ENCODE measurements at places on chromosomes 7 and 10. TPM values are rescaled to one million over a fixed set of nuclear protein-coding genes. Genes with fewer than 3 reads are reported as not detected.
A peak's percentile ranks its signal among the peaks of the same experiment; 100 is the strongest.

- no peak for DNase-seq
These were observed 43.8 kb upstream of the PAPSS2 start for GRCh38 chr10:87615856-87616255.

DNA sequence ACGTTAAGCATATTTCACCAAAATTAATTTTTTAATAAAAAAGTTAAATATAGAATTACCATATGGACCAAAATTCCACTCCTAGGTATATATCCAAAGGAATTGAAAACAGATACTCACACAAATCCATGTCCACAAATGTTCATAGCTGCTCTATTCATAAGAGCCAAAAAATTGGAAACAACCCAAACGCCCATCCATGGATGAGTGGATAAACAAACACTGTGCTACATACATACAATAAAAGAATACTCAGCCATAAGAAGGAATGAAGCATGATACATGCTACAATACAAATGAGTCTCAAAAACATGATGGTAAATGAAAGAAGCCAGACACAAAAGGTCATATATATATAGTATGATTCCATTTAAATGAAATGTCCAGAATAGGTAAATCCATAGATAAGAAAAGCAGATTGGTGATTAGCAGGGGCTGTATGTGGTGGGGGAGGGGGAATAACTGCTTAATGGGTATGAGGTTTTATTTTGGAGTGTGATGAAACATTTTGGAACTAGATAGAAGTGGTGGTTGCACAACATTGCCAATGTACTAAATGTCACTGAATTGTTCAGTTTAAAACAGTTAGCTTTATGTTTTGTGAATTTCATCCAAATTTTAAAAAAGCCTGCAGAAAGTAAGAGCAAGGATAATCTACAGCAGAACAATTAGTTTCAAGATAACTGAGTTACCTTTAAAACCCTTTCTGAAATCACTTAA, 101.2 kb upstream of the EFCAB10 start:
- no peak for DNase-seq

- no peak for DNase-seq
These were observed 165.5 kb upstream of the TARP start for GRCh38 chr7:38438970-38439369.

Gene AMPH
- 4.2 TPM for total RNA-seq

- DNase-seq: no peak
These were observed 5.9 kb downstream of the BORCS7 start for GRCh38 chr10:102859911-102860310.

- no peak for DNase-seq
These were observed 54.0 kb downstream of the BRI3 start for GRCh38 chr7:98335411-98335977.

Gene SRRM3
- not detected for total RNA-seq

DNA sequence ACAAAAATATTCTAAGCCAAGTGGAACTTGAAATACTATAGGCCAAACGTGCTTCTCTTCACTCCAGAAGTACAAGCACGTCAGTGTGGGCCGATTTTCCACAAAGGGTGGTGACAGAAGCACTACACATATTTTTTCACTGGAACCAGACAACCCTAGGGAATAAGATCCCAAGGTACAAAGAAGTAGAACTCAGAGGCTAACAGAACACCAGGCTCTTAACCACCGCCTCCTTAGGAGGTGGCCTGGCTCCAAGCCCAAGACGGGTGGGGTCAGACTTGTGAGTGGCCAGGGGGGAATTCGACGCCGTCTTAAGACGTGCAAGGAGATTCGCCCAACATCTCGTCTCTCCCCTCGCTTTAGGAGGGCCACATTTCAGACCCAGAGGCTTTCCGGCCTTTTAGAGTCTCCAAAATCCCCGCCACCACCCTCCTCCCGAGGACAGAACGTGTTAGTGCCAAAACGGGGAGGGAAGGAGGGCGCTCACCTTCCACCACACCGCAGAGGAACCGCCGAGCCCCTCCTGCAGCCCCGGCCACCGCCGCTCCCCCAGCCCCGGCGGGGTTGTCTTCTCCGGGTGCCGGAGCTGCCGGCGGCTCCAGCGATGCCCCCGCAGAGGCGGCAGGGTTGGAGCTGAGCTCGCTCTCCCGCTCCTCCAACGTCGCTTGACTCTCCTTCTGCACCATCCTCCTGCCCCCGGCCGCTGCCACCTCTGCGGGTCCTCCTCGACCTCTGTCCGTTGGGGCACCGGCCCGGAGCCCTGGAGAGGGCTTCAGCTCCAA, 716 bp downstream of the OGA start:
- DNase-seq: peak; percentile 88

DNA sequence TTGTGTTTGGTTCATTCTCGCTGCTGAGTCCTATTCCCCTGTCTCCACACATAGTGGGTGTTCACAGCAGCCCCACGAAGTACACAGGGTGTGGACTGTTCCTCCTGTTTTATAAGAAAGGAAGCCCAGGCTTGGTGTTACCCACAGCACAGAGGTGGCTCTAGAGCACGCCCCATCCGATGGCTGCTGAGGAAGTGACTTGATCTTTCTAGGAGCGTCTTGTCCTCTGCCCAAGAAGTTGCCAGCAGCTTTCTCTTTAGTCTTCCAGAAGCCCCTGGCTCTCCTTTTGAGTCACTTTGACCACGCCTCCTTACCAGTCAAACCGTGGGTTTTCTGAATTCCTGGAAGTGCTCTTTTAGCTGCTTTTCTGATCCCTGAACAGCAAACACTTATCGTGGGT, 94.0 kb downstream of the GRK5 start:
- no peak for DNase-seq

- no peak for DNase-seq
These were observed 16.0 kb downstream of the FZD1 start for GRCh38 chr7:91280185-91280584.

GRCh38 chr7:92695308-92696261, 105.4 kb upstream of the FAM133B start:
- DNase-seq: peak; percentile 70

Gene ZNF680
- total RNA-seq: 4.0 TPM

DNA sequence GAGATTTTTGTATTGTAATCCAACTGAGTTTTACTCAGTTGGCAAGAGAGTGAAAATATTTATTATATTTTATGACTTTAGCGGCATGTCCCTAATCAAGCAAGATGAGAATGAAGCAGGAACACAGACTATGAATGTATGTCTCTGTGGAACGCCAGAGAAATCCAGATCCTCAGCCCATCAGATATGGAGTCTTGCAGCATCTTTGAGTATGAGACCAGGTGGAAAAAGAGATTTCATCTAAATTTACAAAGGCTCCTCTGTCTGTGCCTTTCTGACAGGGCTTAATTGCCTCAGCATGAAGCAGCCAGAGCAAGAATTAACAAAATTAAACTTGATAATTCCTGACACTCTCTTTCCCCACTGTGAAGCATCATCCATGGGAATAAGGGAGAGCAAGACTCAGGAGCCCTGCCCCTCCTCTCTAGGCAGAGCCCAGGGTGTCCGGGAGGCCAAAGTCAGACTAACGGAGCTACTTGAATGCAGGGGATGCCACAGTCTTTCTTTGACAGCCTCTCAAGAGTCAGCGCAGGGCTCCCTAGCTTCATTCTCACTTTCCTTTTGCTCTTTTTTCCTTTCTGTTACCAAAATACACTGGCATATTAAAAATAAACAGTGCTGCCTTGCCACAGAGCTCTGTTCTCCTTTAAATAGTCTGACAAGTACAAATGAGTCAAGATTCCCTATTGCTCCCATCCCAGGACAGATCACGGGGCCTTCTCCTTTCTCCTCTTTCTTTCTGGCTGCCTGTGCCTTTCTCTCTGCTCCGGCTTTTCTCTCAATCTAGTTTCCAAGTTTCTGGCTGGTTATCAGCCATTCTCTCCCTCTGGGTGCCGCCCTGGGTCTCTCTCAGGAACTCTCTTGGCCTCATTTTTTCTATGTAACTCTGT, 132.2 kb upstream of the INHBA start:
- no peak for DNase-seq

DNA sequence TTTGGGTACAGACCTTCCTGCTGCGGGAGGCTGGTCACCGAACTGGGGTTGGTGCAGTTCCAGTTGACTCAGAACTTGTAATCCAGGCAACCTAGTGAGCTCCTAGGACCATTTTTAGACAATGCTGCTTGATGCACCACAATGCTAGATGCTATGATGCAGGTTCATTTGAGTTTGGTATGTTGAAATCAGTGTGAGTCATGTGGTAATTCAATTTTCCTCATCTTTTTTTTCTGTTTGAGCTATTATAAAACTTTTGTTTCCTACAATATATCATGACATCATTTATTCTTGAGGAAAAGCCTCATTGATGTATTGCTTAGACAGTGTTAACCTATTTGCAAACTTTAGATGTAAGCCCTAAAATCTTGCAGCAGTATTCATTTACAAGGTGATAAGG, 40.9 kb upstream of the MTPN start:
- DNase-seq: peak; percentile 0

Measured in HFFc6 (cell line).